ENCODE measurements at places on chromosomes 1 and 21. TPM values are rescaled to one million over a fixed set of nuclear protein-coding genes. Genes with fewer than 3 reads are reported as not detected.

DNA sequence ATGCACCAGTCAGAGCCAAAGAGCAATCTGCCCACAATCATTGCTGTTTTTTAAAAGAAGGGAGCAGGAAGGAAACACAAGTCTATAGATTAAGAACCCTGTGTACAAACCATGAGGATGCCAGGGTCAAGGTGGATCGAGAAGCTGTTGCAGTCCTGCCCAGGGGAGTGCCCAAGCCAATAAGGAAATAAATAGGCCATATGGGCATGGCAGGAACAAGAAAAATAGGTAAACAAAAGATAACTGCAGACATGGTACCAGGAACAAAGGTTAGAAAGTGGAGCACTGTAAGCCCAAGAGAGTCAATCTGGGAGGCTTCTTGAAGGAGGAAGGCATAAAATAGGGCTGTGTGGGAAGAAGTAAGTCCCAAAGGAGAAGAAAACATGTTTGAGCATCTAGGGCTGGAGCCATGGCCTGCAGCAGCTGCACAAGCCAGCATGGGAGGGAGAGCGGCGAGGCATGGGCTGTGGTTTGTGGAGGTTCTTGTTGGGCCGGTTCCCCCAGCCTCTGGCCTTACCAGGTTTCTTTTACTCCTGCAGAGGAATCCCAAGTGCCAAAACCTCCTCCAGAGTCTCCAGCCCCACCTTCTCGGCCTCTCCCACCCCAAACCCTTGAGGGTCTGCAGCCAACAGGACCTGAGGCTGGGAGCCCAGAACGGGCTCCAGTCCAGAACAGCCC is 13.6 kb downstream of the INAVA start:
- H3K36me3 ChIP-seq = peaks cover 3% of the 10 kb centered on the region
- peaks cover 55% of the 10 kb centered on the region for H3K27me3 ChIP-seq
- DNase-seq = no peak
- no peak overlapping the region for H3K4me3 ChIP-seq
- H3K27ac ChIP-seq = no peak overlapping the region
- H3K4me1 ChIP-seq = peaks cover 24% of the 10 kb centered on the region

DNA sequence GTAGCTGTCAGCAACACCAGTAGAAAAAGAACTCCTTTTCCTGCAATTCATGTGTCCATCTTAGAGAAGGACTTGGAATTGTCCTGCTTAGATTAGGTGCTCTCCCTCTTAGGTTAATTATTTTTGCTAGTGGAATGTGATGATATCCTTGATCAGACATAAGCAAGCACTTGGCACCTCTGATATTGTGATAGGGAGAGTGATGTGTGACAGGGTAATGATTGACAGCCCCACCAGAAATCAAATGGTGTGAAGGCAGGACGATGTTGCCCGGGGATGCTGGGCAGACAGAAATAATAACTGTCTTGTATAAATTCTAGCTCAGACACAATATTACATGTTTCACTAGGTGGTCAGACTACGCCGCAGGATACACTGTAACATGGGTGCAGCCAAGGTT is 4.4 kb downstream of the TYW3 start:
- H3K4me1 ChIP-seq = peaks cover 20% of the 10 kb centered on the region
- H3K27me3 ChIP-seq = no peaks in the 10 kb centered on the region
- no peak overlapping the region for H3K4me3 ChIP-seq

- no peak overlapping the region for H3K4me3 ChIP-seq
- H3K4me1 ChIP-seq = no peaks in the 10 kb centered on the region
- H3K27me3 ChIP-seq = no peaks in the 10 kb centered on the region
- H3K27ac ChIP-seq = no peak overlapping the region
- DNase-seq = no peak
These were observed 182.2 kb upstream of the RAB4A start for GRCh38 chr1:229088711-229089110.

GRCh38 chr1:46807046-46807972 is 8.5 kb downstream of the CYP4B1 start:
- H3K27ac ChIP-seq = no peak overlapping the region
- no peak for DNase-seq
- H3K4me3 ChIP-seq = no peak overlapping the region
- no peaks in the 10 kb centered on the region for H3K27me3 ChIP-seq
- no peaks in the 10 kb centered on the region for H3K4me1 ChIP-seq

GRCh38 chr1:188017921-188018320 is 1189.2 kb downstream of the PLA2G4A start:
- H3K27me3 ChIP-seq = no peaks in the 10 kb centered on the region
- H3K36me3 ChIP-seq = no peaks in the 10 kb centered on the region
- no peaks in the 10 kb centered on the region for H3K4me1 ChIP-seq
- DNase-seq = no peak

GRCh38 chr21:29433366-29434059 is 134.8 kb downstream of the BACH1 start:
- H3K4me1 ChIP-seq = peaks cover 34% of the 10 kb centered on the region
- H3K27ac ChIP-seq = peak overlapping the region; percentile 96
- H3K27me3 ChIP-seq = no peaks in the 10 kb centered on the region
- peaks cover 3% of the 10 kb centered on the region for H3K36me3 ChIP-seq
- no peak overlapping the region for H3K4me3 ChIP-seq

DNA sequence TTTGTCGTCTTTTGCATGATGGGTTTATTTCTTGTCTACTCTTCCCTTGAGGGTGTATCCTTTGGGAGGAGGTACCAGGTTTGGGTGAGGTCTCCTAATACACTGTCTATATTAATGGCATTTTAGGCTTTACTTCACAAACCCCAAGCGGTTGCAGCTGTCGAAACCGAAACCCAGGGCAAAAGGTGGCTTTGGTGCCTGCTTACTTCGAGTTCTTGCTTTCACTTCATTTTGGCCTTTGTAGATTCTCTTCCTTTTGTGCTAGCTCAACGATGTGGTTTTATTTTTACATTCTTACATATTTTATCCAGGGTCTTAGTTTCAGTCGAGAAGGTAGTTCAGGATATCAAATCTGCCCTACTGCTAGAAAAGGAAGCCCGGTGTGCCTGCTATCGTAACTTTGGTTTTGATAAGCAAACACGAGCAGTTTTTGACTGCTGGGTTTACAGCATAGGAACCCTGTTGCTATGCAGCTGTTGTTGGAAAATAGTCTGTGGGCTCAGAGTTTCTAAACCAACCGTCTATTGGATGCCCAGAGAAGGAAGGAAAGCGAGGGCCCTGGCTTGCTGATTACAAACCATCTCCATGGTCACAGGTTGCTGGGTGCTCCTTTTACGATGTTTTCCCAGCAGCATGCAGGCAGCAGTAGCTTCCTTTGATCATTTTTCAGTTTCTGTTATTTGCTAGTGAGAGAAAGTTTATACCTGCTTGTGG is 9.8 kb upstream of the TSPAN2 start:
- peaks cover 36% of the 10 kb centered on the region for H3K4me1 ChIP-seq
- peak; percentile 65 for DNase-seq
- H3K27me3 ChIP-seq = no peaks in the 10 kb centered on the region

DNA sequence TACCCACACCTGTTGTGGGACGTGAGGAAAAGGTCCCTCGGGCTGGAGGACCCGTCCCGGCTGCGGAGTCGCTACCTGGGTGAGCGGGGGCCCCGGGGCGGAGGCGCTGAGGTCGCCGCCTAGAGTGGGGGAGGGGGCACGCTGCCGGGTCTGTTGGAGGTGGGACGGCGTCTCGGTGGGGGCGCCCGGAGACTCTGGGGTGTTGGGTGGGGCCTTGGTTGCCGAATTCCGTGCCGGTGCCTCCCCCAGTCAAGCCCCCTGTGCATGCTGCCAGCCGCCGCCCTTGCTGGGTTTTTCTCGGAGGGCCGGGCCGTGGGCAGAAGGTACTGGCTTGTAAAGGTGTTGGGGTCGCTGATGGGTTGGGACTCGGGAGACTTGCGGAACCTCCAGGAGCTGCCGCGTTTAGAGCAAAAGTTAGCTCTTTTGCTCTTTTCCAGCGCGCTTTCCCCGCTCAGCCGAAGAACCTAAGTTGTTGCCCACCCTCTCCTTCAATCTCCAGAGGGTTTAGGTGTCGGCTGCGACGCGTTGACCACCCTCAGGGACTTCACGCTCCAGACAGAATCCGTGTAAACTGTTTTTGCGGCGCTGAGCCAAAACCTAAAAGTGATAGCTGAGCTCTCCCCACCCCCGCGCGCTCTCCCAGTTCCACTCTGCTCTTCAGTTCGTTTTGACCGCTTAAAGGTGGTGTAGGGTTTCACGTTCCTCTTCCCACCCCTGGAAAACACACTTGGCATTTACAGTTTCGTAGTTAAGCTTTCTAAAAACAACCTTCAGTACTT is at the start of gene MPC2:
TSS of gene MPC2 (minus strand) at position 143 of the 779 bp plus-strand sequence. CDS start 1,231 bp downstream, outside the sequence.
- peak within 1 kb of the TSS; percentile 88 for H3K4me3 ChIP-seq
- no peaks in the 10 kb centered on the region for H3K27me3 ChIP-seq
- peaks cover 41% of the 10 kb centered on the region for H3K4me1 ChIP-seq

DNA sequence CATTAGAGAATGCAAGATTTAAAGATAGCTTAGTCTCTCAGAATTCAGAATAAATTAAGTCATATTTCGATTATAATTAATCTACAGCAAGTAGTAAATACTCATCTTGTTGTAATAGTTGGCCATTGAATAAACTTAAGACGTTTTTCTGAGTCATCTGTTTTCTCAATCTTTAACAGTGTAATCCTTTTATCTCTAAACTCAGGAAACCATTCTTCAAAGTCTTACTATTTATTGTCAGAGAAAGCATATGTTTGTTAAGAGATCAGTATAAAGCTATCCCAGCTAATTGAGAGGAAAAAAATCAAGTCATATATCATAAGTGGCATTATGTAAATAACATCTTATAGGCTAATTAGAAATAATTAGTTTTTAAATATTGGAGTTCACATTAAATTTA is 201.2 kb upstream of the ADAMTS5 start:
- H3K27me3 ChIP-seq = no peaks in the 10 kb centered on the region
- H3K4me3 ChIP-seq = no peak overlapping the region
- no peak for DNase-seq

DNA sequence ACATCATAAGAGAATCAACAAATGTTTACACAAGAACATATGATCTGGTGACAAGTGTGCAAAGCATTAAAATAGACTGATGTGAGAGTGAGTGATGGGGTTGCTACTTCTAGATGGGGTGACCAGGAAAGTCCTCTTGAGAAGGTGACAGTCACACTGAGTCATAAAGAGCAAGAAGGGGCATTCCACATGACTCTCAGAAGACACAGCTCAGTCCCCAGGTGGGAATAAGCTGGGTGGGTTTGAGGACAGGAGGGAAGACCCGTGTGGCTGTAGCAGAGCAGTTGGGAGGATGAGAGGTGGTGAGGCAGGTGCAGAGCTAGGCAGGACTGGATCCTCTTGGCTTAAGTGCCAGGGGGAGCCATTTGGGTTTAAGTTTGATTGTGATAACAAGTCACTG is 53.1 kb downstream of the TNR start:
- no peak for DNase-seq
- no peak overlapping the region for H3K27ac ChIP-seq
- no peaks in the 10 kb centered on the region for H3K36me3 ChIP-seq

- H3K36me3 ChIP-seq = peaks cover 24% of the 10 kb centered on the region
- H3K27me3 ChIP-seq = no peaks in the 10 kb centered on the region
- H3K27ac ChIP-seq = no peak overlapping the region
These were observed 59.0 kb upstream of the FASLG start for GRCh38 chr1:172599912-172600311.

DNA sequence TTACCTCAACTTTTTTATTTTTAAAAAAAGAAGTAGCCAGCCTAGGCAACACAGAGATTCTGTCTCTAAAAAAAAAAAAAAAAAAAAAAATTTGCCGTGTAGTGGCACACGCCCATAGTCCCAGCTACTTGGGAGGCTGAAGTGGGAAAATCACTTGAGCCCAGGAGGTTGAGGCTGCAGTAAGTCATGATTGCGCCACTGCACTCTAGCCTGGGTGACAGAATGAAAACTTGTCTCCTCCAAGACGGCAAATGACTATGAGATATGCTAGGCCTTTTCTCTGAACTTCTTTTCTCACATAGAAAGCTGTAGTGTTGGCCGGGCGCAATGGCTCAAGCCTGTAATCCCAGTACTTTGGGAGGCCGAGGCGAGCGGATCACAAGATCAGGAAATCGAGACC is 24.7 kb upstream of the PTCH2 start:
- H3K27ac ChIP-seq = no peak overlapping the region
- no peak overlapping the region for H3K4me3 ChIP-seq
- peaks cover 7% of the 10 kb centered on the region for H3K36me3 ChIP-seq
- H3K27me3 ChIP-seq = no peaks in the 10 kb centered on the region
- DNase-seq = no peak
- H3K4me1 ChIP-seq = no peaks in the 10 kb centered on the region

DNA sequence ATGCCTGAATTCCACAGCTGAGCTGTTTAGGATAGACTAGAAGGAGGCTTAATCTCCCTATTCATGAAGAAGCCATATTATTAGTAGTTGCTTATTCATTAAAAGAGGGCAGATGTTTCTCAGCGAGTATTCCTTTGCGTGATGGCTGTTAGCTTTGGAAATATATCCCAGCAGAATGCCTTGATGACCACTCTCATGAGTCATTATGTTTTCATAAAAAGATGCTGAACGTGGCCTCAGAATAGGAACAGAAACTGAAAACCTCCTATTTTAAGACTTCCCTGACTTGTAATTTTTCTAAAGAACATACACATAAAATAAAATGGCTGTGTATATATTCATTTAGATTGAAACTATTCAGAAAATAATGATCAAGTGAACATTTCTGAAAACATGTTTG is 9.6 kb upstream of the PLA2G4A start:
- H3K4me1 ChIP-seq = peaks cover 6% of the 10 kb centered on the region
- DNase-seq = no peak
- H3K27ac ChIP-seq = no peak overlapping the region
- H3K36me3 ChIP-seq = no peaks in the 10 kb centered on the region

GRCh38 chr1:37028981-37029617 is 5.2 kb downstream of the GRIK3 start:
- peaks cover 45% of the 10 kb centered on the region for H3K27me3 ChIP-seq
- H3K27ac ChIP-seq = no peak overlapping the region
- no peaks in the 10 kb centered on the region for H3K4me1 ChIP-seq
- DNase-seq = no peak
- H3K36me3 ChIP-seq = no peaks in the 10 kb centered on the region

DNA sequence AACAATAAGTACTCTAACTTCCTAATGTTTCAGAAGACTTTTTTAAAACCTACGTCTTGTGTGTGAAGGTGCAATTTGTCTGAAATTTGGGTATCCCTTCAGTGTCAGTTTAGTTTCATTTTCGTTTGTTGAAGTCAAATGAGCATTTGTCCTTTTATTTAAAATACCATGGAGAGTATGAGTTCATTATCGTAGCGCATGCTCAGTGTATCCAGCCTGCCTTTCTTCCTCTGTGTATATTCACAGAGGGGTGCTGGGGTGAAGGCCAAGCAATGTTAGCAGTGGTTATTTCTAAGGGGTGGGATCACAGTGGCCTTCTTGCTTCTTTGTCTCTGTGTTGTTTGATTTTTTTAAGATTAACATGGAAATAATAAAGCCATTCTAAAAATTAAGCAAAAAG is 43.2 kb downstream of the CNN3 start:
- peaks cover 11% of the 10 kb centered on the region for H3K4me1 ChIP-seq
- peak overlapping the region; percentile 35 for H3K27ac ChIP-seq
- no peaks in the 10 kb centered on the region for H3K27me3 ChIP-seq
- H3K4me3 ChIP-seq = peak overlapping the region; percentile 37
- H3K36me3 ChIP-seq = no peaks in the 10 kb centered on the region
- DNase-seq = peak; percentile 17

DNA sequence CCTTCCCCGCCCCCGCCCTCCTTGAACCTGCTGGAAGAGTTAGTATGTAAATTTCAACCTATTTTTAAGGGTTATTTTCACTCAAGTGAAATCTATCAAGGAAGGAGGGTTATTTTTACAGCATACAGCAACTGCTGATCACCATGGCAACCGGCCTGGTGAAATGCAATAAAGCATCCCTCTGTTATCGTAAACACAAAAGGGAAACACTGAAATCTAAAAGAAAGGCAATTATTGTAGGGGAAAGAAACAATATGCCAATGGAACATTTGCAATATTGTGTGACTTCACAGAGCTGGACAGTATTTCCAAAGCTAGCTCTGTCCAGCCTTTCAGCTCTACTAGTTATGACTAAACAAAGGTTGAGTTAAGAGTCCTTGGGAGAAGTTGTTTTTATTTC is 588.3 kb upstream of the PBX1 start:
- no peaks in the 10 kb centered on the region for H3K4me1 ChIP-seq
- no peak for DNase-seq

Gene RIPK4
- 0.46 TPM for total RNA-seq

Gene TADA1
- 17.9 TPM for total RNA-seq

Measured in activated T-cell treated with anti-CD3 and anti-CD28 coated beads, Interleukin-2, amount 50 U/mL, for 72 hours (primary cell).